ENCODE measurements at places on chromosomes 7 and 10. TPM values are rescaled to one million over a fixed set of nuclear protein-coding genes. Genes with fewer than 3 reads are reported as not detected.

Gene DNMBP
- total RNA-seq, result 5.1 TPM

Gene PROSER2
- 0.23 TPM for total RNA-seq

Gene SPDYE1
- not detected for total RNA-seq

Gene MBL2
- total RNA-seq, result not detected

Gene TMEM254
- 13.9 TPM for total RNA-seq

Gene SLC39A12
- total RNA-seq, result not detected

Gene ZNF503
- total RNA-seq, result 0.80 TPM

Gene C10orf62
- total RNA-seq, result not detected

Gene NEUROD6
- total RNA-seq, result not detected

Gene RABGEF1
- total RNA-seq, result 21.7 TPM

Measured in activated CD8-positive, alpha-beta memory T cell treated with anti-CD3 and anti-CD28 coated beads, Interleukin-2, amount 10 ng/mL, durations not matched to agents 7 days and 5 days (primary cell).